Activated T-helper 2 cell treated with anti-CD3 and anti-CD28 coated beads, Interferon-gamma antibody, Interleukin-2, Interleukin-4, amounts not matched to agents 10 μg/mL and 5 μg/mL and 100 μg/mL, durations not matched to agents 14 hours and 24 hours and 36 hours (primary cell): ENCODE measurements at places on chromosomes 2 and 18.

DNA sequence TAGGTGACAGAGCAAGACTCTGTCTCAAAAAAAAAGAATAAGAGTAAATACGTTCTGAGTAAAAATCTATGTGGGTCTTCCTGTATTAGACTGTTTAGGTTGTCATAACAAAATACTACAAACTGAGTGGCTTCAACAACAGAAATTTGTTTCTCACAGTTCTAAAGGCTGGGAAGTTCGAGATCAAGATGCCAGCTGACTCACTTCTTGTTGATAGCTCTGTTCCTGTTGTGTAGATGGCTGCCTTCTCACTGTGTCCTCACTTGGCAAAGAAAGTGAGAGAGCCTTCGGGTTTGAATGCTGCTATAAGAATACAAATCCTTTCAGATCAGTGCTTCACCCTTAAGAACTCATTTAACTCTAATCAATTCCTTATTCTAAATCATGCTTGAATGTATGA lies 430.0 kb upstream of the VWC2L start:
- DNase-seq = no peak

DNA sequence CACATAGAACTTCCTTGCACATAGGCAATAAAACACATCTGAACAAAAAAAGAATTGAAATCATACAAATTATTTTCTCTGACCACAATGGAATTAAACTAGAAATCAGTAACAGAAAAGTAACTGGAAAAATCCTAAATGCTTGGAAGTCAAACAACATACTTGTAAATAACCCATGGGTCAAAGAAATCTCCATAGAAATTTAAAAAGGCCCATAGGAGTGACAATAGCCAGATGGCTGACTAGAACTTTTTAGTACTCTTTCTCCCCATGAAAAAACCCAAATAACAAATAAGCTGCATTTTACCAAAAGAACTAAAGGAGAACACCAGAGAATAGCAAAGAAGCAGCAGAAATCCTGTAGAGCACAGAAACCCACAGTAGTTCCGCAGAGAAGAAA lies 139.2 kb upstream of the COL3A1 start:
- no peak for DNase-seq

GRCh38 chr18:31101183-31102024 lies 817 bp downstream of the DSC2 start:
- no peak for DNase-seq

- no peak for DNase-seq
Measured at GRCh38 chr2:7992612-7993602, 688.9 kb upstream of the ID2 start.

- DNase-seq = no peak
Measured at GRCh38 chr2:98269274-98269673, 77.0 kb upstream of the CNGA3 start.
